ENCODE measurements at places on chromosomes 12 and 14.

GRCh38 chr12:2338991-2339431 lies 286.2 kb downstream of the CACNA1C start:
- DNase-seq, result no peak

DNA sequence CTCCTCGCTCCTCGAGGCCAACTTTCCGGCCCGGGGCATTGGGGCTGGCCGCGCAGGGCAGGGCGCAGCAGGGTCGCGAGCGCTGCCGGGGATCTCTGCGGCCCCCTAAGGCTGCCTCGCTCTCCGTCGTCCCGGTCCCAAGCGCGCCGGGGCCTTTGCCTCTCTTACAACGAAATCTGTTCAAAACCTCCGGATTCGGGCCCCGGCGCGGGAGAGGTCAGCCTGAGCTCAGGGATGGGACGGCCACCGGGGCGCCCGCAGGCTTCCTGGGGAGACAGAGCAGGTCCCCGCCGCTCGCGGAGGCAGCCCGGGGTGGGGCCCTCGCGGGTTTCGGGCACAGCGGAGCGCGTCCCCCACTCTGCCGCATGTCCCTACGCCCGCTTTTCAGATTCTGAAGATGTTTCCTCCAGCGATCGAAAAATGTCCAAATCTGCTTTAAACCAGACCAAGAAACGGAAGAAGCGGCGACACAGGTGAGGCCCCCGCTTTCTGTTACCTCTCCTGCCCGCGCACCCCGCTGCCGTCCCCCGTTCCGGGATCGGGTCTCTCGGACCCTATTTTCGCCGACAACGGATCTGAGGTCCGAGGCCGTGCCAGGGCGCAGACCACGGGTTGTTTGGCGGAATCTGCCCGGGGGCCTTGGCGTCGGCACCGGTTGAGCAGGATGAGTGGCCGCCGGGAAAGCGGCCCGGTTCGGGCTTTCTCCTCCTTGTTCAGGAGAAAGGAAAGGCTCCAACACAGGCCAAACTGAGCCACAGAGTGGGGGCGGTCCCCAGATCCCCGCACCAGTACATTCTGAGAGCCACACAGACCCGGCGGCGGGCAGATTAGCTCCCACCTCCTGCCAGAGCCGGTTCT lies 1.8 kb downstream of the VSX2 start:
- DNase-seq, result peak; percentile 70

DNA sequence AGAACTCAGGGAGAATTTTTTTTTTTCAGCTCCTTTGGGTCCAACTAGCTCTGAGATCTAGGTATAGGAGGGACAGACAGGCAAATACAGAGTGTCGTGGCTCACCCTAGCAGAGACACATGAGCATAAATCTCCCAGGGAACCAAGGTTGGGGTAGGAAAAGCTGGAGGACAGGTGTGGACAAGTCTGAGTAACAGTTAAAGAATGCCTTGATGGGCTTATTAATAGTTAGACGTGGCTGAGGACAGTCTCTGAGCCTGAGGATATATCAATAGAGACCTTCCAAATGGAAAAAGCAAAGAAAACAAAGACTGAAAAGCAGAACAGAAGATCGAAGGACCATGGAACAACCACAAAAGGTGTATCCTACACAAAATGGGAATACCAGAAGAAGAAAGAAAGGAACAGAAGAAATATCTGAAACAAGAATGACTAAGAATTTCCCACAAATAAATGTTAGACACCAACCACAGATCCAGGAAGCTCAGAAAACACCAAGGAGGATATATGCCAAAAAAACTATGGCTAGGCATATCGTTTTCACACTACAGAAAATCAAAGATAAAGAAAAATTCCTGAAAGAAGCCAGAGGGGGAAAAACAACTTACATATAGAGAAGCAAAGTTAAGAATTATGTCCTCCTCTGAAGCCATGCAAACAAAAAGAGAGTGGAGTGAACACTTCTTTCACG lies 80.9 kb downstream of the PTPRB start:
- no peak for DNase-seq

GRCh38 chr12:52644078-52644415 lies 8.0 kb downstream of the KRT2 start:
- DNase-seq, result no peak

- DNase-seq, result no peak
These were observed 373.5 kb upstream of the FAR2 start for GRCh38 chr12:28775556-28775955.

DNA sequence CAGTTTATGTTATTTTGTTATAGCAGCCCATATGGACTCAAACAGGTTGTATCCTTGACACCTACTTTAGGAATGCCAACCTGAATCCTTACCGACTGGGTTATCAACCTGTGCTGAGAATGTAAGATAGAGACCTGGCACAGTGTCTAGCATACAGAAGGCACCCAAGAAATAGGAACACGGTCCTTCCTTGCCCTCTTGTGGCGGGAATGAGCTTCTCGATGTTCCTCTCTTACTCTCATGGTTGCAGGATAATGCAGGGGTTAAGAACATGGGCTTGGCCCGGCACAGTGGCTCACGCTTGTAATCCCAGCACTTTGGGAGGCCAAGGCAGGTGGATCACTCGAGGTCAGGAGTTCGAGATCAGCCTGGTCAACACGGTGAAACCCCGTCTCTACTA lies 6.5 kb downstream of the C12orf43 start:
- DNase-seq, result peak; percentile 71

DNA sequence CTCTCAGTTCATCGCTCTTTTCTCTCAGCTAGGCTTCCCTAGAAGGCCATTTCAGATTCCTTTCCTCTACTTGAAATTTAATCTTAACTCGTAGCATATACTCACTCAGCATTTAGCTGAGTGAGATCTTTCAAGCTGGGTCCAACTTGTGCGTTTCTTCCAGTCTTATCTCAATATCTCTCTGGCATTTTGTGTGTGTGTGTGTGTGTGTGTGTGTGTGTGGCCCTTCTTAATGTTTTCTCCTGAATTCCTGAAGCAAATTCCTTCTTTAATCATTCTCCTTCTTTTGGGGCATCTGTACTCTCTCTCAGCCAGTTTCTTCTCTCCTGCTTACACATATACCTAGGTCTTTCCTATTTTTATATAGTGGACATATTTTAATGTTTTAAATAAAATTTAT lies 129.1 kb downstream of the KITLG start:
- no peak for DNase-seq

DNA sequence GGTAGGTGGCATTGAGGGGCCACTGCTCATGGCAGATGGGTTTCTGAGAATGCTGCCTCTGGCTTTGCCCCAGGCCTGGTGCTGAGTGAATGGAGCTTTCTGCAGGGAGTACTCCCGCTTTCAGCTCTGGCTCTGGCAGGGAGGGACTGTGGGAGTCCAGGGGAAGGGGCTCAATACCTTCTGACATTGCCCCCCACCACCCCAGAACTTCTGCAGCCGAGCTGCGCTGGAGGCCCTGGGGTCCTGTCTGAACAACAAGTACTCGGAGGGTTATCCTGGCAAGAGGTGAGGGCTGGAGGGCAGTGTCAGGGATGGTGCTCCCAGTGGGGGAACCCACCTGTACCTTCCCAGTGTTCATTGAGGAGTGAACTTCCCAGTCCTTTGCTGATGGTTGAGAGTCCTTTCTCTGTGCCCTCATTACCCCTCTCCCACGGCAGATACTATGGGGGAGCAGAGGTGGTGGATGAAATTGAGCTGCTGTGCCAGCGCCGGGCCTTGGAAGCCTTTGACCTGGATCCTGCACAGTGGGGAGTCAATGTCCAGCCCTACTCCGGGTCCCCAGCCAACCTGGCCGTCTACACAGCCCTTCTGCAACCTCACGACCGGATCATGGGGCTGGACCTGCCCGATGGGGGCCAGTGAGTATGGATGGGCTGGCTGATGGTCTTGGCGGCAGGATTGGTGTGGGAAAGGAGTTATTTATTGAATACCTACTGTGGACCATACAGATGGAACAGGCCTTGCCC lies 1.9 kb downstream of the SHMT2 start:
- no peak for DNase-seq

GRCh38 chr14:55131370-55132137 lies 2.5 kb downstream of the LGALS3 start:
- no peak for DNase-seq

GRCh38 chr12:10389904-10390303 lies at the start of gene KLRK1:
Gene KLRK1 (minus strand): TSS chr12:10390041. CDS start chr12:10388810, 1,231 bp downstream.
- no peak for DNase-seq

- DNase-seq, result no peak
These were observed 32.7 kb downstream of the CACNA2D4 start for GRCh38 chr12:1885599-1886245.

- no peak for DNase-seq
These were observed 25.7 kb upstream of the PLD4 start for GRCh38 chr14:104898870-104899510.

- DNase-seq, result no peak
These were observed 379.1 kb downstream of the TMEM121 start for GRCh38 chr14:105905456-105905855.

DNA sequence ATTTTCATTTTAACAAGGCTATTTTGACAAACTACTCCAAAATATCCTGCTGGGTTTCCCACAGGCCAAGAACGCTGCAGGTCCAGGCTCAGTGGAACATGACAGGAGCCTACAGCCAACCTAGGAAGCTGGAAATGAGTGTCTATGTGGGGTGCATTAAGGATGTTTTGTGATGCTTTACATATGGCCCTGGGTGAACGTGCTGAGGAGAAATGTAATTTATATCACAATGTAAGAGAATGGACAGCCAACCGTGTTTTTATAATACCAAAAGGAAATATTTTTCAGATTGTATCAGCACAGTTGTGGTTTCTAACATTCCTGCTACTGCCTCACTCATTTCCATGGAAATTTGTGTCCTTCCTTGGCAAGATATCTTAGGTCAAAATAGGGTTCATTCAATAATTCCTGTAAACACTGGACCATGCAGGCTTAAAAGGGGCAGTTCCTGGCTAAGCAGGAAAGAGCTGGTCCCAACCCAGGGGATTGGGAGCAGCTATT lies 51.5 kb downstream of the ST8SIA1 start:
- DNase-seq, result no peak

- DNase-seq, result peak; percentile 71
These were observed 33.3 kb upstream of the TBX5 start for GRCh38 chr12:114439261-114439683.

GRCh38 chr12:27025116-27025515 lies 2.8 kb downstream of the MED21 start:
- DNase-seq, result no peak

GRCh38 chr14:83638748-83639504 lies 1891.0 kb upstream of the FLRT2 start:
- DNase-seq, result no peak

- DNase-seq, result no peak
These were observed 15.0 kb upstream of the PSMA6 start for GRCh38 chr14:35277179-35277578.

DNA sequence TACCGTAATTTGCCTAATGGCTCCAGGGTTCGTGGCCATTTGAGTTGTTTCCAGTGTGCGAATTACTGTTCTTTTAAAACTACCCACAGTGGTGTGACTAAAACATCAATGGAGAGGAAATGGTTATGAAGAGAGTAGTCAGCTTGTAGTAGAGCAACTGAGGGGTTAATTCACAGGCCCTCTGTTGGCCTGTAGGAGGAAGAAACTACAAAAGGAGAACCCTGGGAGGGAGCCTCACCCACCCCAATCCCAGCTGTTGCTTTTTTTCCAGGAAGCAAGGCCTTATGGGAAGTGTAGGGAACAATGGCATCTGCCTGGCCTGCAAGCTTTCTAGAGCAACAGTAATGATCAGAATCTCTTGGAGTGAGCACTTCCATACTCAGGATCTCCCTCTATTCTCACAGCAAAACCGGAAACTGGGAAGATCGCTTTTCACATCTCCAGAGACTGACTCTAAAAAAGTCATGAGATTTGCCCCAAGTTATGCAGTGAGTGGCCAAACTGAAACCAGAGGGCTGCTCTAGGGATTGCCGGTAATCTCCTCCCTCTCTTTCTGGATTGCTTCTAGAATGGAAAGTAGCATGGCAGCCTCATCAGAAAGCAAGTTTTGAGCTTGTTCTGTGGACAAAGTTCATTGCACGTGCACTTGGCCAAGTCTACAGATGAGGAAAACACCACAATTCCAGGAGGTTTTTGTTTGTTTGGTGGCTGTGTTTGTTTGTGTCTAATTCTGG lies 125.3 kb upstream of the PWP1 start:
- peak; percentile 26 for DNase-seq
